ENCODE measurements at places on chromosomes 5 and 9. TPM values are rescaled to one million over a fixed set of nuclear protein-coding genes. Genes with fewer than 3 reads are reported as not detected.

Gene PCDHGB6
- total RNA-seq = 53.7 TPM

Gene TAF7
- total RNA-seq = 100 TPM

Gene TRIM36
- 18.9 TPM for total RNA-seq

Gene BDP1
- total RNA-seq = 28.5 TPM

Gene GDF9
- total RNA-seq = 0.49 TPM

Gene CDC42SE2
- total RNA-seq = 25.5 TPM

Gene CORO2A
- 9.5 TPM for total RNA-seq

Gene GABRA6
- total RNA-seq = not detected

Gene CDX1
- not detected for total RNA-seq

Gene SEMA6A
- 30.0 TPM for total RNA-seq

Gene PLPPR1
- 4.7 TPM for total RNA-seq

Gene RAD23B
- total RNA-seq = 141 TPM

Gene FAM170A
- total RNA-seq = not detected

Gene GLRA1
- 0.21 TPM for total RNA-seq

Gene LCN9
- total RNA-seq = 0.30 TPM

Gene SAP30L
- total RNA-seq = 46.3 TPM

Gene C9orf153
- 0.19 TPM for total RNA-seq

Gene PLAC8L1
- 1.8 TPM for total RNA-seq

Gene MARVELD2
- 0.36 TPM for total RNA-seq

Gene DPYSL3
- 102 TPM for total RNA-seq

Gene NDST1
- total RNA-seq = 108 TPM

Gene PDGFRB
- 15.3 TPM for total RNA-seq
